ENCODE measurements at places on chromosomes 3 and 15. TPM values are rescaled to one million over a fixed set of nuclear protein-coding genes. Genes with fewer than 3 reads are reported as not detected.

Gene CNTN4
- total RNA-seq = 70.6 TPM

Gene MYLK
- total RNA-seq = 3.7 TPM

Gene GOLGA6L9
- 7.9 TPM for total RNA-seq

Gene WDR53
- 5.4 TPM for total RNA-seq

Gene TMEM158
- 14.5 TPM for total RNA-seq

Gene SLCO3A1
- total RNA-seq = 9.3 TPM

Gene CCNB2
- 2.7 TPM for total RNA-seq

Gene QARS1
- 107 TPM for total RNA-seq

Gene GOLGA6B
- total RNA-seq = not detected

Gene GATA2
- total RNA-seq = 0.74 TPM

Gene SCN11A
- total RNA-seq = 0.25 TPM

Gene SUSD5
- 1.7 TPM for total RNA-seq

Gene CFAP92
- total RNA-seq = 1.2 TPM

Gene SUCNR1
- total RNA-seq = 0.25 TPM

Gene STT3B
- 139 TPM for total RNA-seq

All from temporal lobe (tissue), 4 donors.